Activated CD4-positive, alpha-beta memory T cell treated with anti-CD3 and anti-CD28 coated beads for 36 hours (primary cell): ENCODE measurements at places on chromosomes 3 and 15. TPM values are rescaled to one million over a fixed set of nuclear protein-coding genes. Genes with fewer than 3 reads are reported as not detected.

CILP gene
- total RNA-seq = not detected

XCR1 gene
- total RNA-seq = not detected

ZNF385D gene
- total RNA-seq = not detected

CNTN4 gene
- total RNA-seq = not detected

KLHL40 gene
- not detected for total RNA-seq

CYP8B1 gene
- not detected for total RNA-seq

XYLB gene
- total RNA-seq = 4.9 TPM

SENP7 gene
- total RNA-seq = 15.8 TPM

SLC22A14 gene
- not detected for total RNA-seq

ELL3 gene
- total RNA-seq = 2.4 TPM

SH2D7 gene
- not detected for total RNA-seq

MAGEF1 gene
- 20.6 TPM for total RNA-seq

IL17RB gene
- total RNA-seq = 1.1 TPM

ST8SIA2 gene
- not detected for total RNA-seq

GREM1 gene
- total RNA-seq = not detected

CLRN1 gene
- total RNA-seq = not detected

CPB1 gene
- not detected for total RNA-seq

SPINK8 gene
- total RNA-seq = not detected

PCSK6 gene
- 0.58 TPM for total RNA-seq

GOLGA8R gene
- 0.56 TPM for total RNA-seq

GPD1L gene
- total RNA-seq = 12.2 TPM

PLA1A gene
- total RNA-seq = 0.31 TPM

CLDN18 gene
- not detected for total RNA-seq

LMAN1L gene
- total RNA-seq = not detected

MYLK gene
- total RNA-seq = not detected

PDCD10 gene
- 75.4 TPM for total RNA-seq

SHF gene
- total RNA-seq = 12.5 TPM

SLC24A1 gene
- 13.5 TPM for total RNA-seq

TF gene
- total RNA-seq = 0.44 TPM

CELF6 gene
- total RNA-seq = 0.19 TPM

SLC7A14 gene
- total RNA-seq = not detected

ZFAND6 gene
- 33.4 TPM for total RNA-seq

KCNMB2 gene
- not detected for total RNA-seq

GP5 gene
- 0.24 TPM for total RNA-seq

GXYLT2 gene
- total RNA-seq = not detected

OR5K2 gene
- total RNA-seq = not detected

CELSR3 gene
- 6.9 TPM for total RNA-seq

EPHB3 gene
- not detected for total RNA-seq

C3orf38 gene
- total RNA-seq = 25.1 TPM
